Stromal cell of bone marrow (primary cell): ENCODE measurements at places on chromosomes 12 and 14.

DNA sequence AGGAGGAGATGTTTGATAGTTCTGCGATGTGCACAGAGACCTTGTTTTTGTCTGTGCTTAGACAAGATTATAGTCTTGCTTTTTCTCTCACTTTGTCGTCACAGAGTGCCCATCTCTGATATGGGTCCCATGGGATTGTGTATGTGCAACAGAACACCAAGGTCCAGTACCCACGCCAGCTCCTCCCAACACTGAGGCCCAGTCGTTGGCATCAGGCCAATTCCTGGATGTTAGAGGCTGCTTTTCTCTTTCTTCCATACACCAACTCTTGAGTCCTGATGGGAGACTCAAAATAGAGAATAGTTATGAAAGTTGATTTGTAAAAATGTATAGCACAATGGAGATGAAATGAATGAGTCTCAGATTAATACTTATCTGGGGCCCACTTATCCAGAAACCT lies 22.7 kb upstream of the PRMT8 start:
- no peak for DNase-seq

DNA sequence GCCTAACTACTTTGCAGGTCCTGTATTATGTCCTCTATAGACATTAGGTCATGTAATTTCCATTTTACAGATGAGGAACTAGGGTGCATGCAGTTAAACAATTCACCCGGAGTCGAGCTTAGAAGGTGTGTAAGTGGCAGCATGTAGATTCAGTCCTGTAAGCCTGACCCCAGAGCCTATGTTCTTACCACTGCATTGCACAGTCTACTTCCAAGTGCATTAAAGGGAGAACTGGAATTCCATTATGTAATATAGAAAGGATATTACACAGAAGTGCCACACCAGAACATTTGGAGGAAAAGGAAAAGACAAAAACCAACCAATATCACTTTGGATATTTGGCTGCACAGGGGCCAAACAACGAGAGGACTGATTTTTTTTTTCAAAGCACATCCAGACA lies 1.2 kb downstream of the GLT8D2 start:
- no peak for DNase-seq

GRCh38 chr12:53462935-53463334 lies 11.0 kb downstream of the PCBP2 start:
- DNase-seq: no peak

DNA sequence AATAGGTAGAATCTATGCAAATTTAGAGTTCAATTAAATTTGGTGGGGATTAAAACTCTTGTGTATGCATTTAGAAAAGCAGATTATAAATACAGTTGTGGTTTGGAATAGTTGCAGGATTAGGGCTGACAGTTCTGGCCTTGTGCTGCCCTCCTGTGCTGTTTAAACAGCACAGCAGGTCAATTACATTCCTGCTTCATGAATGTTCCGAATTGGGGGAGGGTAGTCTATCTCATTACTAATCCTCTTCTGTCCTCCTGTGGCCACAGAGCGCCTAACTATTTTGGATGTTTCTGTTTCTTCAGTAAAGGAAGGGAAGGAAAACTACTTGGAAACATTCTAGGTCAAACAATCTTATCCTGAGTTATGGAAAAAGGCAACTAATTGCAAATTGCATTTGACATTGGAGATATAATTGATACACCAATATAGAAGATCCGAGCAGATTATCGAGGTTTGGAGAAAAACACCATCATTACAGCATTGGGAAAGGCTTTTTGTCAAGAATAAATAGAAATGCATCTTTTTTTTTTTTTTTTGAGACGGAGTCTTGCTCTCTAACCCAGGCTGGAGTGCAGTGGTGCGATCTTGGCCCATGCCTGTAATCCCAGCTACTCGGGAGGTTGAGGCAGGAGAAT lies 8.7 kb upstream of the GPR19 start:
- peak; percentile 88 for DNase-seq

- DNase-seq: no peak
Observed at GRCh38 chr12:16076970-16077522, 165.9 kb downstream of the DERA start.

DNA sequence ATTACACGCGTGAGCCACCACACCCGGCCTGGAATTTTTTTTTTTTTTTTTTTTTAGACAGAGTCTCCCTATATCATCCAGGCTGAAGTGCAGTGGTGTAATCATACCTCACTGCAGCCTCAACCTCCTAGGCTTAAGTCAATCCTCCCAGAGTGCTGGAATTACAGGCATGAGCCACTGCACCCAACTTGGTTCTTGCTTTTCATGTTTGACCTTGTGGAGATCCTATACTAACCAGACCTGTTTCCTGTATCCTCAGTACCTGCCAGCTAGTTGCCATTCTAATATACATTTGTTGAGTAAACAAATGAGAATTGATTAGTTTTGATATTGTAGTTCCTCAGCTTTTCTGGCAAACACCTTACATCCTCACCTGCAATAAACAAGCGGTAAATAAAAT lies 3.2 kb upstream of the VSIG10 start:
- no peak for DNase-seq

DNA sequence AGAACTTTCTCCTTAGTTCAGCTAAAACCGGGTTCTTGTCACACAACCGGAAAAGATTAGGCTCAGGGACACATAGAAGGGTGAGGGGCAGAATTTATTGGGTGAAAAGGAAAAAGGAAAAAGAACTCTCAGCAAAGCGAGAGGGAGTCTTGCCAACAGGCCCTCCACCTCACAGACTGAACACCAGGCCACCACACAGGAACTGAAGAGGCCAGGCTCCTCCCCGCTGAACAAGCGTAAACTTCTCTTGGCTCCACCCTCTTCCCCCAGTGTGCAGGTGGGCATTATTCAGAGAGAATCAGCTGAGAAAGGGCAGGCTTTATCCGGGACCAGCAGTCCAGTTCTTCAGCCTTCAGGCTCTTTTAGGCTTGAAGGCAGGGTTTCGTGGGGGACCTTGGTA lies 125.6 kb upstream of the FGD4 start:
- DNase-seq: no peak

- DNase-seq: peak; percentile 5
Observed at GRCh38 chr14:78446807-78447206, 276.6 kb downstream of the NRXN3 start.

DNA sequence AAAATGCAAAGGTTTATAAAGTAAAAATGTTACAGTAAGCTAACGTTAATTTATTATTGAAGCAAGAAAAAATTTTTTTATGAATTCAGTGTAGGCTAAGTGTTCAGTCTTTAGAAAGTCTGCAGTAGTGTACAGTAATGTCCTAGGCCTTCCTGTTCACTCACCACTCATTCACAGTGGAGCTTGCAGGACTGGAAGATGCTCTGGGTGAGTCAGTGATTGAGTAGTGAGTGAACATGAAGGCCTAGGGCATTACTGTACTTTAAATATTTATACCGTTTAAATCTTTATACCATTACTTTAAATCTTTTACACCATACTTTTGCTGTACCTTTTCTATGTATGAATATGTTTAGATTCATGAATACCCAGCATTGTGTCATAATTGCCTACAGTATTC lies 120.3 kb upstream of the SLC38A4 start:
- DNase-seq: peak; percentile 40

DNA sequence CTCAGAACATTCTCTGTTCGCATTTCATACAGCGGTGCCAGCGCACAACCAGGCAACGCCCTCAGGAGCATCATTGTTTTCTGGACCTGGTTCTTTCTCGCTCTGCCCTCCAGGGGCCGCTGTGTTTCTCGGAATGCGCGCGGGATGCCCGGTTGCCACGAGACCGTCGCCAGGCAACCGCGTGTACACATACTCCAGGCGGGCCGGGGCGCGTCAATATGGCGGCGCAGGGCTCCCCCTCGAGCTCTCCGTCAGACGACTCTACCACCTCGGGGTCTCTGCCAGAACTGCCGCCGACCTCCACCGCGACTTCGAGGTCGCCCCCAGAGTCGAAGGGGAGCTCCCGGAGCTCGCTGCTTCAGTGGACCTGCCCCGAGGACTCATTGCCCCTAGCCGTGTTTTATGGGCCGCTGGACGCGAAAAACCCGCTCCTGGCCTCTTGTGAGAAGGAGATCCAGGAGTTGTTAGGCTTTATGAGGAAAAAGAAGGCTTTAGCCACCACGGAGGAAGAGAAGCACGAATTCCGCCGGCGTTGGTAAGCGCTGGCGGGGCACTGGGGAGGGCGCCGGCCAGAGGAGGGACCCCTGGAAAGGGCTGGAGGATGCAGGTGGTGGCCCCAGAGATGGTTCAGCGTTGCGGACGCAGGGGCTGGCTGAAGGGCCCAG lies at the start of gene CFAP54:
Gene CFAP54, plus strand, starts transcription at position 186 of the 665 bp plus-strand sequence. Its CDS starts 33 bp downstream, at position 219.
- peak; percentile 95 for DNase-seq
